ENCODE measurements at places on chromosomes 12 and 14.

DNA sequence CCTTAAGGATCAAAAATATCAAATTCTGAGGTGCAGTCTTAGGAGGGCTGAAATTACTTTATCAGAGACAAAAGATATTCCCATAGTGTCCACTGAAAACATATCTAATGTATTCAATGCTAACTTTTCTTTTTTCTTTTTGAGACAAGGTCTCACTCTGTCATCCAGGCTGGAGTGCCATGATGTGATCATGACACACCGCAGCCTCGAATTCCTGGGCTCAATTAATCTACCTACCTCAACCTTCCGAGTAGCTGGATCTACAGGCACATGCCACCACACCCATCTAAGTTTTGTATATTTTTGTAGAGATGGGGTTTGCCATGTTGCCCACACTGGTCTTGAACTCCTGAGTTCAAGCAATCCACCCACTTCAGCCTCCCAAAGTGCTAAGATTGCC, 68.3 kb downstream of the ZC3H14 start:
- no peak for DNase-seq

GRCh38 chr14:94366146-94366915, 22.1 kb downstream of the SERPINA1 start:
- no peak for DNase-seq

DNA sequence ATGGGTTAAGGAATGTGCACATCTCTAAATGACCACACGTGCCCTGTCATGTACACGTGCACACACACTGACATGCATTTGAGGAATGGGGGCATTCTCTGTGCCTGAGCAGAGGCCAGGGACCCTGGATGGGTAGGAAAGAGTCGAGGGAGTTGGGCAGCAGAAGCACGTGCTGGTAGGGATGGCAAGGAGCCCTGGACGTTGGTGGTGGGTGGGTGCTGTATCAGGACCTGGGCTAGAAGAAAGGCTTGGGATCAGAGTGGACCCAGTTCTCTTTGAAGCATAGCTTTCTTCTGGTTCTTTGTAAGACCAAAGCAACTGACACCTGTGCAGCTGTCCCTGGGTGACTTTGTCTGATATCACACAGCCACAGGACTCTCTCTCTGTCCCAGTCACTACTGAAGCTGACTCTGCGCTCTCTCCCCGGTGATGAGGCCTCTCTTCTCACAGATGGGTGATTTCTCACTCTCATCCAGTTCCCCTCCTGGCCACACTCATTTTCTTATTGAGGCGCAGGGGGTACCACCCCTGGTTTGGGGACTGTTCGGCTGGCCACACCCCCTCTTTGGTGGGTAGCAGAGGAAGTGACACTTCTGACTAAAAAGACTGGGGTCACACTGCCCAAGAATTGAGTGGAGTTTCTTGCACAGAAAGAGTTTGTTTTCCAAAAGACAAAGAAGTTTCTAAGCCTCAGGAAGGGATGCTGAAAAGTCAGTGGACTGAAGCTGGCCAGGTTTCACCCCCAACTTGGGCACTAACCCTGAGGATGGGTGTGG, 171.7 kb upstream of the RTL1 start:
- no peak for DNase-seq

DNA sequence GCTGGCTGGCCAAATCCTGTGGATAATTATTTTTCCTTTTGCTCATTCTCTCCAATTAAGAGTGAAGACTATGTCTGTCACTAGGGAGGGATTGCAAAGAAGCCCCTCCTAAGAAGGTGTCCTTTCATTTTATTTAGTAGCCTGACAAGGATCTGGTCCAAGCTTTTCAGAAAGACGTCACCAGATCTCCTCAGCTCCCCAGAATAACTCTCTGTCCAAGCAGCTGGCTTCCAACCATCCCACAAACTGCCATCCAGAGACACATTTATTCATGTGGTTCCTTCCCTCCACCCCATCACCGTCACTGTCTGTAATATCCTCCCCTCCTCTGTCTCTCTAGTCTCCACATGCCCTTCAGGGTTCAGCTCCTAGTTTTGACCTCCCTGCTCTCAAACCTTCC, 69.9 kb downstream of the PPM1H start:
- DNase-seq: no peak

All from NCI-H1417 treated with DMSO at 0.1 percent for 48 hours (cell line).